ENCODE measurements at places on chromosomes 4 and X.

- DNase-seq: no peak
Observed at GRCh38 chrX:132384301-132384700, 104.5 kb downstream of the MBNL3 start.

- no peak for DNase-seq
Observed at GRCh38 chrX:109952050-109952449, 50.9 kb upstream of the TMEM164 start.

DNA sequence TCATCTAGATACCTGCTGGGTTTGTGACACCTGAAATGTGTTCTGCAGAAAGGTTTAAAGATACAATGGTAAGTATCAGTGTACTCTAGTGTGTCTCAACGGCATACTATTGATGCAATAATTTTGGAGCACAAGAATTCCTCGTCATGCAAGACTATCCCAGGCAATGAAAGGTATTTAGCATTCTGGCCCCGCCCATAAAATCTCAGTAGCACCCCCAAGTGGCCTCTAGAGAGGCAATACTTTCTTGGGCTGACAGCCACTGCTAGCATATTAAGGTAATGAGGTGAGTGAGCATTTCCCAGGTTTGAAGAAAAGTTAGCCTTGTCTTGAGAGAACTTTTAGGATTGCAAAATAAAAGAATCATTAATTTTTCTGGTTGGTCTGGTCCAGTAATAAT, 24.0 kb downstream of the TAB3 start:
- DNase-seq: no peak

DNA sequence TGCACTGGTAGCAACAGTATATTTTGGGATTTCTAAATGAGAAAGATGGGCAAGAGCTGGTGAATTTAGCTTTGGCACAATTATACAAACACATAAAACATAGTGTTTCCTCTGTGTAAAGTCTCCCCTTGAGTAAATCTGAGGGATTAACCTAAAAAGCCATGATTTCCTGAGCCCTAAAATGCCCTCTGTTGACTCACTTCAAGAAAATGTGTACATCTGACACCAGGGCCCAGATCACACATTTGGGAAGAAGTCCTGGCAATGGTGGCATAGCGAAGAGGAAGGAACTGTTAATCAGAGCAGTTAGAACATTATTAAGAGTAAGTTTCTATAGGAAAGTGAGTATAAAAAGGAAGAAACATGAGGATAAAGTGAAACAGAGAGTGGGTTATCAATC, 338.5 kb downstream of the SPOCK3 start:
- DNase-seq: no peak

GRCh38 chrX:48835524-48836329, at the start of gene PCSK1N:
Gene PCSK1N, minus strand, starts transcription at chrX:48835610. Its CDS starts 78 bp downstream, at chrX:48835532.
- DNase-seq: no peak

DNA sequence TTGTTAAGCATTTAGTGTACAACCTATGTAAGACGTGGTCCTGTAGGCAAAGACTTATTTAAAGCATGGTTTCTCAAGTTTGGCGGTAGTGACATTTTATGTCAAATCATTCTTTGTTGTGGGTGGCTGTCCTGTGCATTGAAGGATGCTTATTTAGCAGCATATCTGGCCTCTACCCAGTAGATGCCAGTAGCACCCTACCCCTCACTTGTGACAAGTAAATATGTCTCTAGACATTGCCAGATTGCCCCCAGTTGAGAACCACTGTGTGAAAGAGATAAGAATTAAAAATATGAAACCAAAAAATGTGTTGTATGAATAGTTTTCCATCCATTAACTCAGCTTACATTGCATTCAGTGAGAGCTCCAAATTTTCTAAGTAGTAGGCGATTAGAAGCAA, 25.5 kb downstream of the MMAA start:
- no peak for DNase-seq

GRCh38 chr4:81356621-81357020, 115.1 kb downstream of the RASGEF1B start:
- DNase-seq: no peak

- DNase-seq: no peak
Observed at GRCh38 chr4:39048311-39048710, 13.7 kb upstream of the KLHL5 start.

DNA sequence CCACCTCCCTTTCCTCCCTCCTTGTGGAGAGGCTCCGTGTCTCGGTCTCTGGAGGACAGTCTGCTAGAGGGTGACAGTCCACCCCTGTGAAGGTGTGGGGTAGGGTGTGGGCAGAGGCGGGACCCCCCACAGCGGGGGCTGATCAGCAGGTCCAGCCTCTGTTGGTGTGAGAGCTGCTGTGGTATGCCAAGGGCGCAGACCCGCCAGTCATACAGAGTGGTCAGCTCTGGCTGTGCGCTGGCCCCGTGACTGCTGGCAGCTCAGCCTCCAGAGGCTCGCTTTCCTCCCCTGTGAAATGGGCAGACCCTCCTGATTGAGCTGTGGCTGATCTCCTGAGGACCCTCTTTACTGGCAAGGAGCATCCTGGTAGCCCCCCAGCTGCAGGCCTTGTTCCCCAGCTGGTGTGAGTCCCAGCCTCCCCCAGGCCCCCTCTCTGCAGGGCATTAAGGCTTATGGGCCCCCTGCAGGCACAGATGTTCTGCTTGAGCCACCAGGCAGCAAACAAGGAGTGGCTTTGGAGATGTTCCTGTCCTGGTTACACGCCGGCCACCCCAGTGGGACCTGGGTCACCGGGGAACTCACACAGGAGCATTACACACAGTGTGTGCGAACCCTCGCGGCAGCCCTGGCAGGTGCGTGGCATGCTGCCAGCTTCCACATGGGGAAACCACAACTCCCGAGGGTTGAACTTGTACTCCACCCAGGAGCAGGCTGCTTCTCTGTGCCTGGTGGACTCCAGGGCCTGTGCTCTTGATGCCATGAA, 76.8 kb downstream of the PPP2R2C start:
- DNase-seq: no peak

- DNase-seq: no peak
Observed at GRCh38 chr4:38590046-38590445, 74.0 kb upstream of the KLF3 start.

DNA sequence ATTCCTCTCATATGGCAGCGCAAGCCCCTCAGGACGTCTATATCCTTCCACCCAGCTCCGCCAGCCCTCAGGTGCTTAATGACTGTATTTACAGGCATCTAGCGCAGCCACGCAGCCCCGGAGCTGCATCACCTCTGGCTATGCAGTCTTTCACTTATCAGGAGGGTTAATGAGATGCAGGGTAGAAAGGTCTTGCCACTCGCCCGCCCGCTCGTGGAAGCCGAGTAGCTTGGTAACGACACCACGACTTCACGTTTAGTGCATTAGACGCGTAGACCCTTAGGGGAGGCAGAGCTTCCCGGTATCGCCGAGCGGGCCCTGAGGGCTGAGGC, 1.5 kb upstream of the SLC16A2 start:
- no peak for DNase-seq

DNA sequence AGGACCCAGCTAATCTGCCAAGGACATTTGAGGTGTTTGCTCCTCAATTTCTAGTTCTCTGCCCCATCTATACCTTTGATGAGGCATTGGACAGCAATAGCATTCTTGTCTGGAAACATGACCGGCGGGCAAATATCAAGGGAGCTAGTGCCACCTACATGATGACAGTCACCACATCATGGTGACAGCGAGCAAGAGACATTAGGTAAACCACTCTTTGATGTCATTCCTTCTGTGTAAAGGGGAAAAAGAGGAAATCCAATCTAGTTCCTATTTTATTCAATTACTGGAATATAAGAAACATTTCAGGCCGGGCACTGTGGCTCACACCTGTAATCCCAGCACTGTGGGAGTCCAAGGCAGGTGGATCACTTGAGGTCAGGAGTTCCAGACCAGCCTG, 20.7 kb upstream of the IL13RA1 start:
- DNase-seq: no peak

DNA sequence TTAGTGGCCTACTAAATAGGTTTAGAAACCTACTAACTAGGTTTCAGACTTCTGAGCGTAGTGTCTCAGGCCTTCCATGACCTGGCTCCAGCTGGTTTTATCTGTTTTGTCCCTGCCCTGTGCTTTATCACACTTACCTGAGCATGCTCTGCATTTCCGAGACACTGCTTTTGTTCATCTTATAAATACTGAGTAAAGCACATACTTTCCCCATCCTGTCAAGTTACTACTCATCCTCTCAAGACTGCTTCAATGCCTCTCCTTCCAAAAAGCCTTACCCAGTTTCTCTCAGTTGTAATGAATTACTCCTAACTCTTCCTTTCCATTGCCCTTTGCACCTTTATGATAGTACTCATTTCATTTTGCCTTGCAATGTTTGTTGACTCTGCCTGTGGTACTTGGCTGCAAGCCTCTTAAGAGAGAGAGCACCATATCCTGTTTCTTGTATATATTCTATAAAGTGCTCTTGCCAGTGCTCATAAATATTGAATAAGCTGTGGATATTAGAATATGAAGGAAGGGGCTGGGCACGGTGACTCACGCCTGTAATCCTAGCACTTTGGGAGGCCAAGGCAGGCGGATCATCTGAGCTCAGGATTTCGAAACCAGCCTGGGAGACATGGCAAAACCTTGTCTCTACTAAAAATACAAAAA, 34.4 kb downstream of the SLAIN2 start:
- DNase-seq: no peak

DNA sequence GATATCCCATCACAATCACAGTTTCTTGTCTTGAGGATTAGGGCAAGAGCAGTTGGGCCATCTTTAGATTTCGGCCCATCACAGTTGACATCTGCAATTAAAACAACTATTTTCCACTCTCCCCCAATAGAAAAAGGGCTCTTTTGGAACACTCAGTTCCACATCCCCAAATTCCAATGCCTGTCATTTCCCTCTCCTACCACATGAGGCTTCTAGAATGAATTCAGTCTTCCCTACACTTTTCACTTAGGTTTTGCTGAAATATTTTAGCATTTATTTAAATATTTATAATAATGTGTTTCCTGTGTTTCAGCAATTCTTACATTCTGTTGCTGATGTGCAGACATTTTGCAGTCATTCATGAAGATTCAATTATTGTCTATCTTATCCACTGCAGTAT, 118.4 kb downstream of the COX18 start:
- DNase-seq: no peak

DNA sequence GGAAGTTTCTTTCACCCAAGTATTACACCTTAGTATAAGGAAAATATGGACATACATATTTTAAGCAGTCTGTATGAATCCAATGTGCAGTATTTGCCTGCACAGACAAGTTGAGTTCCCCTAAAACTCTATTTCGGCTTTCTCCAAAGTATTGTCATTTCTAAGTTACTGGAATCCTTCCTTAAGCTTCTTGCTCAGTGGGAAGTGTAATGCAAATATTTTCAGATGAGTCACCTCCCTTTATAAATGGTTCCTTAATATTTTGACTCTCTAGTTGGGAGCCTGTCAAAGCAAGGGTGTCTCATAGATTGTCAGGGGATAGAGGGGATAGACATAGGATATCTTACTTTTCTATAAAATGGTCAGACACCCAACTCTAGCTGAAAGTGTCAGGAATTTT, 178.6 kb downstream of the NAA11 start:
- DNase-seq: no peak

- no peak for DNase-seq
Observed at GRCh38 chrX:102126863-102127262, 1.4 kb downstream of the TCEAL2 start.

- no peak for DNase-seq
Observed at GRCh38 chrX:110226931-110227330, 91.0 kb downstream of the AMMECR1 start.
